ENCODE measurements at places on chromosomes 11 and 22. TPM values are rescaled to one million over a fixed set of nuclear protein-coding genes. Genes with fewer than 3 reads are reported as not detected.

DNA sequence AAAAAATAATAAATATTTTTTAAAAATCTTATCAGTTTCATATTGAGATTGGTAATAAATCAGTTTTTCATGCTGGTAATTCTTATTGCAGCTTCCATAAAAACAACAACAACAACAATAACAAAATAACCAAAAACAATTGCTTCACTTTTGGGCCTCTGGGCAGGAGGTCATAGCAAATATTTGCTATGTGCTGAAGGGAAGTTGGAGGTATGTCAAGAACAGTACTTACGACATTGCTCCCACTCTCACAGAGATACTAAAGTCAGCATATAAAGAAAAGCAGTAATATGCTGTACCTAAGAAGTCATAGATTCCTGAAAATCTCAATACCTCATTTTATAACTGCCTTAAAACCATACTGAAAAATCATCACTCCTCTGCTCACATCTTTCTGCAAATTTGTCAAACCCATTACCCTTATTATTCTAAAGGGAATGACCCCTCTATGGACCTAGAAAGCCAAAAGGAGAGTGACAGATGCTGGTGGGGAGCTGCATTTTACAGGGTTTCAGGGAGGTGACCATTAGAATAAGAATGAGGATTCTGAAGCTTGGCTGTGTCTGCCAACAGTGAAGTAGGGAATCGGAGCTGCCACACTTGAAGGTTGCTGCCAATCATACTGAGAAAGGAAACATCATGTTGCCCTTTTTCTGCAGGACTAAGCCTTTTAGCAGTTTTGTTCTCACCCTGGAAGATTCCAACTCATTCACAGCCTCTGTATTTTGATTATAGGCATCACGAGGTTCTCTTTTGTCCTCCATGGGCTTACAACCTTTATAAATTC is 742.9 kb downstream of the LRRC4C start:
- DNase-seq = no peak

DNA sequence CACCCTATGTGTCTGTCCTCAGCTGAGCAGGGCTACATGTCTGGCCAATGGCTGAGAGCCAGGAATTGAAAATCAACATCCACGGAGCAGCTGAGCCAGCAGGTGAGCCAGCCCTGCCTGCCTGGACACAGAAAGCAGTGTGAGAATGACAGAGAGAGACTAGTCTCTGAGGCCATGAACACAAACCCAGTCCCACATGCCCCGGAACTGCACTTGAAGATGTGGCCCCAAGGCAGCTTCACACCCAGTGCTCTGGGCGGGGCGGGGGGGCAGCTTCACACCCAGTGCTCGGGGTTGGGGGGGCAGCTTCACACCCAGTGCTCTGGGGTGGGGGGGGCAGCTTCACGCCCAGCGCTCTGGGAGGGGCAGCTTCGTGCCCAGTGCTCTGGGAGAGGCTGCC is 37.6 kb downstream of the TRMU start:
- no peak for DNase-seq

- DNase-seq = no peak
Measured at GRCh38 chr11:44766112-44766971, 39.6 kb downstream of the TSPAN18 start.

GRCh38 chr11:19370100-19370861 is 129.5 kb upstream of the E2F8 start:
- no peak for DNase-seq

GRCh38 chr11:12693479-12694182 is 19.4 kb downstream of the TEAD1 start:
- DNase-seq = no peak

GRCh38 chr22:50739279-50739691 is 1.3 kb downstream of the ACR start:
- no peak for DNase-seq

DNA sequence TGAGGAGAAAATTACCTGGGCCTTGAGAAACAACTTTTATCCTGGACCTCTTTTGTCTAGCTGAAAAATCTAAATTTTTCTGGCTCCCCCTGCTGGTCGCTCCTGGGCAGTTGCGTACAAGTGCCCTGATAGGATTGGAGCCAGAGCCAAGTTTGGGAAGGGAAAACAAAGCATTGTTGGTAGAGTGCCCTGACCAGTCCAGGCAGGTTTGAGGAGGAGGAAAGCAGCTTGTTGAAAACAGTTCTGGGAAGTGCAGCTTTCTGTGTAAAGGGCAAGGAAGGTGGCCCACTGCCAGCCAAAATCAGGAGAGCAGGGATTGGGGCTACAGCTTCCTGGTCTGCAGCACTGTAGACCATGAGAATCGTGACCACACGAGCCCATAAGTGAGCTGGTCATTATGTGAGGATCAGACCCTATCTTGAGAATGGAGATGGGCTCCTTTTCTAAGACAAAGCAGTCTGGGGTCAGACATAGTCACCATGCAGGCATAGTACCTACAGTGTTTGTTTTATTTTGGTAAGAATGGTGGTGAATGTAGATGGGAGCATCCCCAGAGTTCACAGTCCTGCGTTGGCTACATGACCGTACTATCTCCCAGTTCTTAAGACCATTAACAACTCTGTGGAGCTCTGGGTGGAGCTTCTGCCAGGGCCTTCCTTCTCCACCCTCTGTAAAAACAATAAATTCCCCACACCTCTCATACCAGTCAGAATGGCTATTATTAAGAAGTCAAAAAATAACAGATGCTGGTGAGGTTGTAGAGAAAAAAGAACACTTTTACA is 21.3 kb upstream of the PIK3IP1 start:
- peak; percentile 70 for DNase-seq

- DNase-seq = no peak
Measured at GRCh38 chr11:11661326-11662040, 39.7 kb upstream of the GALNT18 start.

DNA sequence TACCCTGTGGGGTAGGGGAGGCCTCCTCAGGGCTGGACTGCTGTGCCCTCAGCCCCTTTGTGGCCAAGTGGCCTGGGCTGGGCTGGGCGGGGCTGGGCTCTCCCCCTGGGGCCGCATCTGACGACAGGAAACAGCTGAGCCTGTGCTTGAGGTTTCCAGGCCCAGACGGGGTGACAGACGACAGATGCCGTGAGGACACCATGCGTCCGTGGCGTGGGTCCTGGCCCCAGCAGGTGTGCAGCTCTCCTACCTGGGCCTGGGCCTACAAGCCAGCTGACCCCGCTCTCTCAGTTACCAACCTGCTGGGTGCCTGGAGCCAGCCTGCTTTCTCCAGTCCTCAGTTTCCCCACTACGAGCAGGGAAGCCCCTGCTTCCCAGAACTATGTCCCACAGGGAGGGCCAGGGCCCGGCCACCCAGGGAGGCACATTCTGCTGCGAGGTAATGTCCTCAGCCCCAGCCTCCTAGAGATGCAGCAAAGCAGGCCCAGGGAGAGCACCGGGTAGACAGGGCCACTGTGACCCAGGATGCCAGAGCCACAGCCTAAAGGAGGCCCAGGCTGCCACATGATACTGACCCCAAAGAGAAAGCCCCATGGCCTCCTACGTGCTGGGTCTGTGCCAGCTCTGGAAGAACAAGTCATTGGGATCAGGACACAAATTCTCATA is 181.3 kb downstream of the IGLL1 start:
- no peak for DNase-seq

GRCh38 chr11:37710031-37710430 is 1112.0 kb upstream of the RAG2 start:
- no peak for DNase-seq

DNA sequence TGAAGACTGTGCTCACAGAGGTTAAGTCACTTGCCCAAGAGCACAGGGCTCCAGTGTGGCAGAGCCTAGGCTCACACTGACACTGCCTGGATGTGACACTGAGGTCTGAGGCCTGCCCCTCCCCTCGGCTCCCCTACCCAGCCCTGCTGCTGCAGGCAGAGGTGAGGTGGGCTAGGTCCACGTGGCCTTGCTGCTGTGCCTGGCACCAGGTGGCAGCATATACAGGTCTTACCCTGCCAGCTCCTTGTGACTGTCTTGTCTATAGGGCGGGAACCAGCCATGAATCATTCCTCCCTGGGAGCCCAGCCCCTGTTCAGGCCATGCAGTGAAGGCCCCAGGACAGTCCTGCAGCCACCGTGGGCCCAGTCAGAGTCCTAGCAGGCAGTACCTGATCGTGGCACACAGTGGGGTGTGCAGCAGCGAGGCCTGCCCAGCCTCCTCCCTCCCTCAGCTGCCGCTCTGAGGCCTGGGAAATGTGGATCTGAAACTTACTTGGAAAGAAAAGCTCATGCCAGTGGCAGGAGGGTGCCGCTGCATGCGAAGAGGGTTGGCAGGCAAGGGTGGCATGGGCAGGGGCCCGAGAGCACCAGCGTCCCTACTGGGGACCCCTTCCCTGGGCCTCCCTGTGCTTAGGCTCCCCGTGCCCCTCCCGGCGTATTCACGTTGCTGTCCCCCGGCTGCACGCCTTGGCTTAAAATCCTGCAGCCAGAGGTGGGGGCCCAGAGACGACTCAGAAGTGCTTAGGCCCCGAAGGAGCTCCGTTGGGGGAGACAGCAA is 1.2 kb upstream of the CERK start:
- peak; percentile 64 for DNase-seq

DNA sequence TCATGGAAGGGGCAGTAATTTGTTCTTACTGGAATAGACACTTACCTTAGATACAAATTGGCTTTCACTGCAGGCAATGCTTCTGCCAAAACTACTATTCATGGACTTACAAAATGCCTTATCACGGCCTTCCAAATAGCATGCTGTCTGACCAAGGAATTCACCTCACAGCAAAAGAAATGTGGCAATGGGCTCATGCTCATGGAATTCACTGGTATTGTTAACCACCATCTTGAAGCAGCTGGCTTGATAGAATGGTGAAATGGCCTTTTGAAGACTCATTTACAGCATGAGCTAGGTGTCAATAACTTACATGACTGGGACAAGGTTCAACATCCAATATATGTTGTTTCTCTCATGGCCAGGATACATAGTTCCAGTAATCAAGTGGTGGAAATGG is 21.9 kb downstream of the OR5B21 start:
- DNase-seq = no peak

DNA sequence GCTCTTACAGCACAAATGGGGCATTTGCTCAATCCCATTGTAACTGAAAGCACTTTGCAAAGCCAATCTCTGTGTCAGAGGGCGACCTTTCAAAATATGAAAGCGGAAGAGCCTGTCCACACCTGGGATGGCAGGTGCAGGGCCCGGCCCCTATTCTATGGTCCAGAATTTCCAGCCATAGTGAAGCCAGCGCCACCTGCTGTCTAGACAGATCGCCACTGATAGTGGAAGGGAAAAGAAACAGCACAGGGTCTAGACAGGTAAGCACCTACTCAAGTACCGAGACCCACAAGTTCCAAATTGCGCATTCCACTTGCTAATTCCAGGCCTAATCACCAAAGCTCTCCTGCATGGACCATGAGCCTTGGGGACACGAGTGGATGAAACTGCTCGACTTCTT is 141.4 kb downstream of the NTM start:
- peak; percentile 43 for DNase-seq

- DNase-seq = no peak
Measured at GRCh38 chr11:77705195-77705875, 67.7 kb upstream of the CLNS1A start.

DNA sequence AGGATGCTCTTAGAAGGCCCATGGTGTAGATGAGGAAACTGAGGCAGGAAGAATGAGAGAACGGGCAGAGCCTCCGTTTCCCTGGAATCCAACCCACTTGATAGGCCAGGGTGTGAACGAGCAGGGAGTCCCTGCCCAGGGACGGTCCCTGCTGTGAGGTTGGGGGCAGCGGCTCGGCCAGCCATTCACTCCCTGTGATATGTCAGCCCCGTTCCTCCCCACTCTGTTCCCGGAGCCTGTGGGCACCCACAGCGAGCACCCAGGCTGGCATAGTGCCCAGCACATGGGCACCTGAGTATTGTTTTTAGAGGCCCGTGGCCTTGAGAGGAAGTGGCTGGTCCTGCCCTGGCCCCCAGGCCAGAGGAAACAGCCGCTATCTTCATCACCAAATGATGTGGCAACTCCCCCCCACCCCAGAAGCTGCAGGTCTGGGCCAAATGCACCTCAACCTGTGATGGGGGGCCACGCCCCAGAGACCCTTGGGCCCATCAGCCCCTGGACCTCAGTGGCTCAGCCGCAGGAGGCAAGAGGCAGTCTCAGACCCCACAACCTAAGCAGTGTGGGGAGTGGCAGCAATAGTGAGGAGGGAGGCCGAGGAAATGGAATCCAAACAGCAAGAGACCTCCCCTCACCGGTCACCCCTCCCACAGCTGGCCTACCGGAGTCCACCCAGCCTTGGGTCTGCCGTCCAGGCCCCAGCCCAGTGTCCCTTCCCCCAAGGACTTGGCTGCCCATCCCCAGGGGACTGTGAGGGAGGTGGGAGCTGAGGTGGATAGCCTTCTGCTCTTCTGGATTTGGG is 2.1 kb downstream of the ALDH3B1 start:
- no peak for DNase-seq

DNA sequence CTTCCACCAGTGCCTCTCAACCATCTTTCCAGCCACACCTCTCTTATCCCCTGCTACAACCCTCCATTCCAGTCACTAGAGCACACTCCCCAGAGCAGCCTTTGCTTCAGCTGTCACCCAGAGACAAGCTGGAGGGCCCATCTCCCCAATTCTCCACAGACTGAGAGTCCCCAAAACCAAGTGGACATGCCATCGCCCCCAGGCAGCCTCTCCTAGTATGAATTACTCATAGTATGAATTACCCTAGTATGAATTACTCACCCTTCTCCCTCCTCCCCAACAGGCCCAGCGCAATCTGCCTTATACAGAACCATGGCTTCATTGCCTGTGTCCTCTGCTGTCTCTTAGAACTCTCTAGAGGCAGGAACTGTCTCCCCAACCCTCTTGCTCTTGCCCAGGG is 24.8 kb downstream of the MYH9 start:
- DNase-seq = no peak

GRCh38 chr22:26753125-26753862 is 95.9 kb downstream of the MIAT start:
- no peak for DNase-seq

GRCh38 chr11:111586388-111586831 is 15.8 kb upstream of the SIK2 start:
- DNase-seq = peak; percentile 32

DNA sequence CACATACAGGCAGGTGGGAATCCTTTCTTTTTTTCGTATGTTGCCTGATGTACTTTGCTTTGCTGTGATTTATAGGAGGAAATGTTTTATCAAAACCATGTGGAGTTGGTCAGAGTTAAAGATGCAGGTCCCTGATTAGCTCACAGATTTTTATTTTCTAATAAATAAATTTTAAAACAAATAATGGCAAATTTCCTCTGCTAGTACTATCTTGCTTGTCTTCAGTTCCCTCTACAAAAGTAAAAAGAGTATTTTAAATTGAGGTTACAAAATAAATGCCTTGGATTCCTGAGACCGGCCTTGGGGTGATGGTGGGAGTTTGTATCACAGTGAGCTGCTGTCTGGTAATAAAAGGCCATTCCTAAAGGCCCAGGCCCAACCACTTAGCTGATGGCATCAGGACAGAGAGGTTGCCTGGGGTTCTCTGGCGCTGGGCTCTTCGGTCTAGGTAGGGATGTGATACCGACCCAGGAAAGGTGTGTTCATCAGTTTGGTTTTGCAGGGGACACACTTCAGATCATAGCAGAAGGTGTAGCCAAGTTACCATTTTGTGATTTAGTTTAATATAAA is 129.0 kb downstream of the TBC1D22A start:
- no peak for DNase-seq

- DNase-seq = no peak
Measured at GRCh38 chr11:98277251-98277912, 743.4 kb upstream of the CNTN5 start.

Gene OR2D2
- 2.3 TPM for total RNA-seq

Gene IL10RA
- total RNA-seq = 5.9 TPM

Gene KRTAP5-10
- total RNA-seq = not detected

Gene BEST1
- 27.3 TPM for total RNA-seq

Gene OR2AG2
- total RNA-seq = 1.2 TPM

Gene BRSK2
- 112 TPM for total RNA-seq

Gene LINC01488
- not detected for total RNA-seq

Gene KCNJ1
- total RNA-seq = not detected

Gene OR51I1
- 1.2 TPM for total RNA-seq
